NT2/D1 (cell line): ENCODE measurements at places on chromosomes 5 and 9.

DNA sequence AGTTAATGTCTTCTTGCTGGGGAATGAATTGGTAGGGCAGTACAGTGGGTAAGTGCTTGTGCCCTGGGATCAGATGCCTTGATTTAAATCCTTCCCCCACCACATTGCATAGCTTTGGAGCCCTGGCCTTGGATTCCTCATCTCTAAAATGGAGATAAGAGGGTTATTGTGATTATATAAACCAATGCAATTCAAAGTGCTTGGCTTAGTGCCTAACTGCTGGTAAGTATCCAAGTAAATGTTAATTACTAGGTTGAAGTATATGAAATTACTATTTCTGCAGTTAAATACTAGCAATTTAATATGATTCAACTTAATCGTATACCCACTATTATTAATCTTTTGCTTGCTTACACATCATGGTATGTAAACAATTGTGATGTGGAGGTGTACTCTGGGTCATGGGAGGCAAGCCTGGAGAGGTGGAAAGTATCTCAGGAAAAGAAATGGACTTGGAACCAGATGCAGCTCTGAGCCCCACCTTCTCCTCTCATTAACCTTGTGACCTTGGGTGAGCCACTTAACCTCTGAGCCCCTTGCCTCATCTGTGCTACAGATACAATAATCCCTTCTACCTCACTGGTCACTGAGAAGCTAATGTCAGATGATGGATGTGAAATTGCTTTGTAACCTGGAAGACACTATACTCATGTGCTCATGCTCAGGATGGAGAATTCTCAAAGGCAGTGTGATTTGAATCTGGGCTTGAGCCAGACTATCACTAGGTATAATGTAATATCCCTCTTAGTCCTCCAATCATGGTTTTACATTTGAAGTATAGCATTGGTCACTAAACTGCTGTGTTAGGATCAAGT, 23.8 kb downstream of the NEUROG1 start:
- no peak for DNase-seq

- no peak for DNase-seq
These were observed 127.3 kb upstream of the RORB start for GRCh38 chr9:74369844-74370243.

DNA sequence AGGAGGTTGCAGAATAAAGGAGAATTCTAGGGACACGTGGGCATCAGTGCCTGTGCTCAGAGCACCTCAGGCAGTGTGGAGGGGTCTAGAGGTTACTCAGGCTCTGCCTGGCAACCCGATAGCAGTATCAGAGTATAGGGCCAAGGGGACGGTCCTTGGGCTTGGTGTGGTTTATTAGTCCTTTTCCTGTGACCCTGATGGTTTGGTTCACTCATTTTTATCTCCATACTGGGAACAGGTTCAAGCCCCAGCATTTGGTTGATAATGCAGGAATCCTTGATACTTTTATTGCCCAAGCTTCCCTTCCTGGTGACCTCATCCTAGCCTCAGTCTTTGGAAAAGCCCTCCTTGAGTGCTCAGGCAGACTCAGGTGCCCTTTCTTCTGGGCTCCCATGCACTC, 35.5 kb downstream of the FXN start:
- no peak for DNase-seq

DNA sequence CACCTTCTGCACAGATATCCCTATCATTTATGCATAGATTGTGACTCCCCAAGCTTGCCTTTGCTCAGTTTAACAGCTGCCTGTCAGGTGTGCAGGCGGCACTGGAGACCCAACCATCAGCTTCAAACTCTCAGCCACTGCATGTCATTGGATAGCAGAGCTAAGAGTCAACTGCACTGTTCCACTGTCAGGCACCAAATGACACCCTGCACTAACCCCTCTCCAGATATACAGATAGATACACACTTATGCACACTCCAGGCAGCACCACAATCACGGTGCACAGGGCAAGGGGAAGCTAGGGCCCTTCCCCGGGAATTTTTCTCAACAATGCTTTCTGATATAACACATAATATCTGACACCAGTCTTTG, 142.3 kb downstream of the BNC2 start:
- DNase-seq = no peak

DNA sequence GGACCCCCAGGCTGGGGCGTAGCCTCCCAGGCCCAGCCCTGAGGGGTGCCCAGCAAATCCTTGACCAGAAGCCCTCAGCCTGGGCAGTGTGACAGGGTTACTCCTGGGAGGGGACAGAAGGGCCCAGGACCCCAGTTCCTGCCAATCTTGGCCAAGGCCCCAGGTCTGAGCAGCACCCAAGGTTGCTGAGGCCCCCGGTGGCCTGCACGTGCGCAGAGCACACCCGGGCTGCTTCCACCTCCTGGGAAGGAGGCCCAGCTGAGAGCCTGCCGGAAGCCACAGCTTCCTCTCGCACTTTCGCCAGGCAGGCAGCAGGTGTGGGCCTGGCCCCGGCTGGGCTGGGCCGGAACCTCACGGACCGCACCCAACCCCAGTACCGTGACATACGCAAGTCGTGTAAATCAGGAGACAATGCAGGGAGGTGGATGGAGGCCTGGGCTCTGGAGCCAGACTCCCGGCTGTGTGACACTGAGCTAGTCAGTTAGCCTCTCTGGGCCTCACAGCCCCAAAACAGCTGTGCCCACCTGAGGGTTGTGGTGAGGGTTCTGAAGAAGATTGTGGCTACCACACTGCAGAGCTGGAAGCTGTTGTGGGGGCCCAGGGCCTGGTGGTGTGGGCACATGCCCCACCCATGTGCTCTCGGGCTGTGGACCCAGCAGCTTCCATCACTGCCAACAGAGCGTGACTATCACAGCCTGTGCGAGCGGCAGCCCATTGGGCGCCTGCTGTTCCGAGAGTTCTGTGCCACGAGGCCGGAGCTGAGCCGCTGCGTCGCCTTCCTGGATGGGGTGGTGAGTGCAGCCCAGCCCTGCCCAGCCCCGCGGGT, 5.1 kb downstream of the GRK6 start:
- no peak for DNase-seq

GRCh38 chr9:129270903-129271431, 92.9 kb upstream of the IER5L start:
- DNase-seq = no peak

GRCh38 chr9:133238272-133238850, 29.3 kb upstream of the OBP2B start:
- DNase-seq = peak; percentile 94

DNA sequence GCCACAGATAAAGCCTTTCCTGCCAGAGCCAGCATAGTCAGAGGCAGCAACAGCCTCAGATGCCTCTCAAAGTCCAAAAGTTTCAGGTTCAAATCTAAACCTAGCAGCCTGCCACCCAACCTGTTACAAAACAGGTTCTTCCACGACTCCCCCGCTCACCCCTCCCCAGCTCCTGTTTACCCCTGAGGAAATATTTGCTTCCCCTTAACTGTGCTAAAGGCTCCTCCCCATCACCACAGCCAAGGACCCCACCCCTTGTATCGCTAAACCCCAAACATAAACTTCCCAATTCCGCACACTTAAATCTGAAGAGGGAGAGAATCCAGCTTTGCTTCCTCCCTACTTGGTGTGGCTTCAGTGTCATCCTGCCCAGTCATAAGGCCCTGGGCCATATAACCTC, 15.4 kb upstream of the VDAC1 start:
- DNase-seq = no peak

- DNase-seq = no peak
These were observed 131.6 kb downstream of the SEMA6A start for GRCh38 chr5:116442931-116443551.

DNA sequence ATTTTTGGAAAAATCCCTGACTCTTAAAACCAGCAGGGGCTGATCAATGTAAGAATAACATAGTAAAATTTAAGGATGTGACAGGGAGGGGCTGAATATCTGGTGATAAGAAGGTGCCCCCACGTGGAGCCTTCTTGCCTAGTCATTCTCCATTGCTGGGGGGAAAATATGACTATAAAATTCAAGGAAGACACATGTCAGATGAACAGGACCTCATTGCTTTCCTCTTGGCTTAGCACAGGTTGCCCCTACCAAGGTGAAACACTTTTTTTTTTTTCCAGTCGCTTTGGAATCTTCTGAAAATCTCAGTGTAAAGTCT, 310.9 kb downstream of the EFNA5 start:
- DNase-seq = no peak

DNA sequence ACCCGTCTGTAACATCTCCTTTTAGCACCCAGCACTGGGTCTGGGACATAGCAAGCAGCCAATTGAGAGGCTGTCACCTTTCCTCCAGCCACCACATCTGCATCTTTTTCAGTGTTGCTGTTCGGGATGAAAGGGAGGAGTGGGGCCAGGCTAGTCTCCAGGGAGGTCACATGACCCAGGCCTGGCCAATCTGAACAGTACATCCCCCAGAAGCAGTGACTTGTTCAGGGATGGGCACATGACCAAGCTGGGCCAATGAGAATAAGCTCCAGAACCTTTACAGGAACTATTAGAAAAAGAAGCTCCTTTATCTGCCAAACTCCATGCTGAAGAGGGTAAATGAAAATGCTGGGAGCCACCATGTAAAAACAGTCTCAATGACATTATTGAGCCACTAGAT, 359.0 kb downstream of the SLIT3 start:
- DNase-seq = no peak

DNA sequence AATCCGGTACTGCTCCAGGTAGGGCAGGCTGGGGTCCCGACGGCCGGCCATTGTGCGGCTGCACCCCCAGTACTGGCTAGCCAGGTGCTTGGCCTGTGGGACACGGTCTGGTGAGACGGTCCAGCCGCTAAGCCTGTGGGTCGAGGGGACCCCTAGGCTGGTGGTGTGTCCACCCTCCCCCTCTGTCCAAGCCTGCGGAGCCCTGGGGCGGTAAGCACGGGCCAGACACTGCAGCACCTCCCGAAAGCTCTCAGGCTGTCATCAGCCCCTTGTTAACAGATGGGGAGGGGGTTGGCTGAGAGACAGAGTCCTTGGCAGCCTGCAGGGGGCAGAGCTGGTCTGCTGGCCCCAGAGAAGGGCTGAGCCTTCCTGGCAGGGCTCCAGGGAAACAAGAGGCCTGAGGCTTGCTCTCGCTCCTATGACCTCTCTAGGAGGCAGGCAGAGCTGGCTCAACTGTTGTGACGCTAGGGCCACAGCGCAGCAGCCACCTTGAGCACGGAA, 11.8 kb upstream of the MRNIP start:
- DNase-seq = peak; percentile 23

- DNase-seq = no peak
These were observed 39.6 kb downstream of the DMAC1 start for GRCh38 chr9:7760014-7760415.

DNA sequence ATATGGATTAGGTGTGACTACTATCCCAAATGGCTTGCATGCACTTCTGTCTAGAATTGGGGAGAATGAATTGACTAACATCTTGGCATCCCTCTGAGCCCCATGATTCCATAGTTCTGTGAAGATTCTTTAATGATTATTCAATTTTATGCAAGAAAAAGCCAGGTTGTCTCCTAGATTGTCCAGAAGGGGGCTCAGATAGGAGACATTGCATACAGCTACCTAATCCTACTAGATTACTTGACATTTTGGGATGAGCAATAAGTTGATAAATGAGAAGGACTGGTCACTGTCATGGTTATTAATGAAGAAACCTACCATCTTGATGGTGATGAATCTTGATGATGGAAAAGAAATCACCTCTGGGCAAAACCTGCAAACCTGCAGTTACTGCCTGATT, 117.0 kb downstream of the CARTPT start:
- no peak for DNase-seq

DNA sequence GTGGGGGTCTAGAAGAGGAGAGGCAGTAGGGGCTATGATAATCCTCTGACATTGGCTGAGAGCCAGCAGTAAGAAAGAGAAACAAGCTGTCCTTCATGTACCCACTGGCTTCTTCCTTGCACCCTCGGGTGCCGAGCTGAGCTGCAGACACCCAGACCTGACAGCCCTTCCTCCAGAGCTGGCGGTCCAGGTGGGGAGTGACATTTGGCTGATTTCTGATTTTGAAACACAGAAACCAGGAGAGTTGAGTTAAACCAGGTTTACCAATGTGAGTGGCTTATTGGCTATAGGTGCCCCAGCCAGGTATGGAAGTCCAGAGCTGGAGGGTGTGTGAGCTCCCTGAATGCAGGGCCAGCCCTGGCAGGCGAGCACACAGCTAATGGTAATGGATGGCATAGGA, 59.2 kb downstream of the GADD45G start:
- no peak for DNase-seq

GRCh38 chr5:73751254-73751914, 125.4 kb downstream of the ARHGEF28 start:
- no peak for DNase-seq

- no peak for DNase-seq
These were observed 893 bp upstream of the ABLIM3 start for GRCh38 chr5:149140197-149141002.

DNA sequence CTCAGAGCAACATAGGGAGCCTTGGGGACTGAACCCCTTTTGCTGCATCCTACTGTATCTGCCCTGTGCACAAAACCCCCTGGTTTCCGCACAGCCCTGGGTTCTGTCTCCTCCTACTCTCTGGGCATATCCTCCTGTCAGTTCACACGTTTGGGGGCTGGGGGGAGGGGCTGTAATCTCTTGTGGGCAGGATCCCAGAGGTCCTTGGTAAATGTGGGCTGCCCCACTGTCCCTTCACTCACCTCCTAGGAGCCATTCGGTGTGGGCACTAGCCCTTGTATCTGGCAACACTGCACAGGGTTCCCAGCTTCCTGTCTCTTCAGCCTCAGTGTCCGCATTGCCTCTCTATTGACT, 271.8 kb upstream of the DMAC1 start:
- DNase-seq = no peak

DNA sequence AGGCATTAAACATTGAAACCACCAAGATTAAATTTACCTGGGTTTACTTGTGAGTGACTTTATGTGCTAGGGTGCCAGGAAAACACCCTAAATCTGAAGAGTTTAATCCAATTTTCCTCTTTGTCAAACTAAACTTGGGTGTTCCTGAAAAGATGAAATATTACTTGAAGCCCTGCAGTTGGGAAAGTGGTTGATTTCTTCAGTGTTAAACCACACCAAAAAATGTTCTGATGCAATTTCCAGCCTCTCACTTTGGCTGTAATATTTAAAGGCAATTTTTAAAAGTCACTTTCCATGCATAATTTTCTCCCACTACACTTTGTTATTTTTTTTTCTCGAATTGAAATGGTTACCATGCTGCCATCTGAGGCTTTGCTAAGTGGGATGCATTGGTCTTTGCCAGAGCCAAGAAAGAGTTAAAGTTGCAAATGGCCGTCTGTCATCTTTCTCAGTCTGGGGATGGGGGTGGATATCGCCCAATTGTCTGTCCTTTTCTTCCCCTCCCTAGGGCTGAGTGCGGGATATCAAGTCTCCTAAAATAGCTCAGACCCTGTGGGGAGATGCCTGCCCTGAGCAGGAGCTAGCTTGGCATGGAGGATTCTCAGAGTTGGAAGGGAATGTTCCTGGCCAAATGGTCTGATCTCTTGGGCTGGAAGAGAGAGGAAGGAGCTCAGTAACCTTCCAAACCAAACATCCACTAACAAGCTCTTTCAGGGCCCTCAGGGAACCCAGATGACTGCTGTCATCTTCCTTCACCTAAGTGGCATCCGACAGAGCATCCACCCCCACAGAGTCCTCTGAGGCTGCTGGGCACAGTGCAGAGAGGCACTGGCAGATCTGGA, 13.6 kb upstream of the SHB start:
- DNase-seq = no peak

- no peak for DNase-seq
These were observed 48.1 kb upstream of the NR4A3 start for GRCh38 chr9:99773468-99774138.
